Stimulated activated CD4-positive, alpha-beta T cell treated with anti-CD3 and anti-CD28 coated beads, Interleukin-2, amount 100 ng/mL, for 48 hours (primary cell): ENCODE measurements at places on chromosomes 4 and X.

GRCh38 chr4:23734000-23734399, 155.8 kb downstream of the PPARGC1A start:
- no peak for DNase-seq

- DNase-seq = no peak
Measured at GRCh38 chrX:46547857-46548256, 2.6 kb upstream of the ZNF674 start.

DNA sequence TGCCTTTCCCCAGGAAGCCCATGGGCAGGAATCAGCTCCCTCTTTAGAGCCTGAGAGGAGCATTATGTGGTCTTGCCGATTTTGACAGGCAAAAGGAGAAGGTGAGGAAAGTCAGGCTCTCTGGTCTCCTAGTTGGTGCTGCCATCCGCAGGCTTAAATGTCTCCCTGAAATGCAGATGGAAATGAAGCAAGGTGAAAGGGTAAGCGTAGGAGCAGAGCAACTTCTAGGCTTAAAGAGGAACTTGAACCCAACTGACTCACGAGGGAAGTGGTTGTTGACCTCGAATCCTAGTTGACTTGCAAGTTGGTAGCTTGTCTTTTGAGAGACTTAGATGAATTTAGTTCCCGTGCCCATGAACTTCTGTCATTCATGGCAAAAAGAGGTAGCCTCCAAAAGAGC, 205.9 kb downstream of the PTTG2 start:
- no peak for DNase-seq

GRCh38 chrX:131394384-131394783, 105.3 kb upstream of the IGSF1 start:
- no peak for DNase-seq

GRCh38 chr4:42048394-42048793, 58.1 kb downstream of the SLC30A9 start:
- no peak for DNase-seq
